AG09309 (cell line): ENCODE measurements at places on chromosomes 7 and 10.

DNA sequence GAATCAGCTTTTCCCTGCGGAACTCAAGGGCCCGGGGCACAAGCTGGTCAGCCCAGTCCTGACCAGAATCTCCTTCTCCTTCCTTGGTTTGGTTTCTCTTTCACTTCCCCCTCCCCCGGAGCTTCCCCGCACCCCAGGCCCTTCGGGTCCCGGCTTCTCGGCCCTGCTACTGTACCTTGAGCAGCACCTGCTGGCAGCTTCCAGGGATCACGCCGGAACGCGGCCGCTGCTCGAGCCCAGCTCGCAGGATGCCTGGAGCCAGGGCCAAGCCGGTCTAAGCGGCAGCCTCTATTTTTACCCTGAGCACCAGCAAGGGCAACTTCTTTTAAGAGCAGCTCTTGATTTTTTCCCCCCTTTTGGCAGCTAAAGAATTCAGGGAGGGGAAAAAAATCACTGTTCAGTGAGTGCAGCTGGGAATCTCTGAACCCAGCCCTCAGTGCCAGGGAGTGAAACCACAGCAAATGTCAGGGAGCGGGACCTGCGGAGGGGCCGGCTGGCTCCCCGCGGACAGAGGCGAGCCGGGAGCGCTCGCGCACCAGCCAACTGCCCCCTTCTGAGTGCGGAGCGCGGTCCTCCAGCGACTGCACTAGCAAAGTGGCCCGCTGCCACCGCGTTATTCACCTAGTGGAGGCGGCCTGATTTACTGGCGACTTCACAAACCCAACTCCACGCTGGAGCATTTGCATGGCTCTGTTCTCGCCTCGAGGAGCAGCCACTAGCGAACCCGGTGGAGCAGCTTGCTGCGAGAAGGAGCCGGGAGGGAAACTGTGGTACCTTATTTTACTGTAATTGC, 2.4 kb upstream of the INHBA start:
- peak; percentile 80 for DNase-seq

DNA sequence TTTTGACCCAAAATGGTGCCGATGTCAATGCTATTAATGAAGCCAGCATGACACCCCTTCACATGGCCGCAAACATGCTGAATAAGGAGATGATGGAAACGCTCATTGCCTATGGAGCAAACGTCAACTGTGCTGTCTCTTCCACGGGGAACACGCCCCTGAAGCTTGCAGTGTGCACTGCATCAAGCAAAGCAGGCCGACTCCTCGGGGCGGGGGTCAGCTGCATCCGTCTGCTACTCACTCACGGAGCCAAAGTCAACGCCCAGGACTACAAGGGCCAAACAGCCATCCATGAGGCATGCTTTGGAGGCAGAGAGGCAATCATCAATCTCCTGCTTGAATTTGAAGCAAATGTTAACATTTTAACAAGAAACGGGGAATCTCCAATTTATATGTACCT, 4.5 kb downstream of the ANKRD61 start:
- DNase-seq, result no peak

- DNase-seq, result no peak
Measured at GRCh38 chr7:2729031-2729892, 41.3 kb downstream of the AMZ1 start.

DNA sequence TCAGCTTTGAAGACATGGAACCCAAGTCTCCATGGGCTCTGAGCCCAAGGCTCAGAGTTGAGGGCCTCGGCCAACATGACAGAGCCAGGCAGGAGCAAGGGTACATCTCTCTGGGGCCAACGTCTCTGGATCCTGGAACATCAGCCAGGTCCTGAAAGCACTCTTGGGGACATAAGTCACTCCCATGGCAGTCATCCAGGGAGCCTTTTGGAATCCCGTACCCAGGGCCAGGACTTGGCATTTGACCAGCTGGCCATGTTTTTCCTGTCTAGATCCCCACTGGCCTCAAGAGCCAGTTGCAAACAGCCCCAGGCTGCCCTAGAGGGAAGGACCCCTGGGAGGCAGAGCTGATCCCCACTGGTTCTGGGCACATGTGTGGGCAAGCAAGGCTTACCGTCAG, 4.3 kb upstream of the CXCL12 start:
- DNase-seq, result no peak

- no peak for DNase-seq
Measured at GRCh38 chr10:74681917-74682627, 144.3 kb upstream of the KAT6B start.

DNA sequence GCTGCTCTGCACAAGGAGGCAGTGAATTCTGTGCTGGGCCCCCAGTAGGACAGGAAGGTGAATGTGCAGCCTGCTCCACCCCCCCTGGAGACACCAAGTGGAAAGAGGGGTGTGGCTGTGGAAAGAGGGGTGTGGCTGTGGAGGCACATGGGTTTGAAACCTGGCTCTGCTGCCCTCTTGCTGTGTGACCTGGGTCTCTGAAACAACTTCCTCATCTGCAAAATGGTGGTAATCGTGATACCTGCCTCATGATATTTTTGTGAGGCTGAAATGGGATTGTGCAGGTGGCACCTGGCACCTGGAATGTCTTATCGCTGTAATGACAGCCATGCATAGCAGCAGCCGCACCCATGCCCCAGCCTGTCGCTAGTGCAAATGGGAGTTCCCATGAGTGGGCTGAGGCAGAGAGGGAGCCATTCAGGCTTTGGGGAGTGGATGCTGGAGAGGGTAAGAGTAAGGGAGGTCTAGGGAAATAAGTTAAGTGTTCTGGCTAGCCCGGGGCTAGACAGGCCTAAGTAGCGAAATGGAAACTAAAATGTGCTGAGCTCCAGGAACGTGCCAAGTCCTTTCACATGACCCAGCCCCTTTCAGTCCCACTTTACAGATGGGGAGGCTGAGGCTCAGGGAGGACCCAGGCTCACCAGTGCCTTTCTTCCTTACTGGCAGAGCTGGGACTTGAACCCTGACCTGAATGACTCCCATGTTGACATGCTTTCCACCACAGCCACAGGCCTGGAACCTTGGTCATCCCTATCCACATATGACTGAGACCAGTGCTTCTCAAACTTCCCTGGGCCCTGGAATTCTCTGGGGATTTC, 35.0 kb downstream of the C10orf105 start:
- no peak for DNase-seq

DNA sequence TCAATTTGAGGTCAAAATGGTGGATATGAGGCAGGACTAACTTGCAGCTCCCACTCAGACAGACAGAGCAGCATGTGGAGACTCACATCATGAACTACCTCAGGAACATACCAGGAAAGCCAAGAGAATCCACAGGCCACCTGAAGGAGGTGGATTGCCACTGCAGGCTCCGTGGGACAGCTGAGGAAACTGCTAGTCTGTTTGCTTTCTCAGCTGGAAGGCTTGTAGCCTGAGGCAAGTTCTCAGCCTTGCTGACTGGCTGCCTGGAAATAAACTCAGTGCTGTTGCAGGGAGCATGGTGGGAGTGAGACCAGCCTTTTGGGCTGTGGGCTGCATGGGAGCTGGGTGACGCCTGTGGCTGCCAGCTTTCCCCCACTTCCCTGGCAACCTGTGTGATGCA, 202.9 kb downstream of the ZNF248 start:
- DNase-seq, result no peak

DNA sequence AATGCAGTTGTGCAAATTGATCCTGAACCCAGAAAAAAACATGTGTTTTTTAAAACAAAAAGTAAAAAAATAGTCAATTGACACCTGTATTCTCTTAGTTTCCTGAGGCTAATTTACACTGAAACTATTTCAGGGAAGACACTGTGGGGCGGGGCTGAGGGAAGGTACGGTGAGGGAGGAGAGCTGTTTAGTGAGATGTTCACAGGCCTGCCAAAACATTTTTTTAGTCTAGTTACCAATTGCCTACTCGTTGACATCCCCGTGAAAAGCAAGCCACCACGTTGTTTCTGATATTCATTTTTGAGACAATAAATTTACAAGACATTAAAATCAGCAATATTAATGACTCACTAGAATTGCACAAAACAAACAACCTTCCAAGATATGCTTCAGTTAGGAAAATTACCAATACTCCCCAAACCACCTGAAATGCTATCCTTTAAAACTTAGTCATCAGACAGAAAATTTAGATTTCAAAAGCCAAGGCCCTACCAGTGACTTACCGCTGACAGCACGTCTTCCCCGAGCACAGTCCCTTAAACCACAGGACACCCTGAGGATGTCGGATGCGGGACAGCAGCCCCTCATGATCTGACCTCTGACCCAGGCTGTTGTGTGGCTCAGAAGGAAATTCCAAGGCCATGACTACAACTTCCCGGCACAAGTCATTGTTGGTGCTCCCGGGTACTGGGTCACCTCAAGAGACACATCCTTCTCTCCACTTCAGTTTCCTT, 279.2 kb downstream of the PRPF18 start:
- DNase-seq, result no peak

- no peak for DNase-seq
Measured at GRCh38 chr7:22184549-22185199, 172.3 kb downstream of the RAPGEF5 start.

- no peak for DNase-seq
Measured at GRCh38 chr7:140230516-140230860, 53.7 kb upstream of the KDM7A start.

- no peak for DNase-seq
Measured at GRCh38 chr7:30914596-30914995, 2.9 kb downstream of the AQP1 start.

DNA sequence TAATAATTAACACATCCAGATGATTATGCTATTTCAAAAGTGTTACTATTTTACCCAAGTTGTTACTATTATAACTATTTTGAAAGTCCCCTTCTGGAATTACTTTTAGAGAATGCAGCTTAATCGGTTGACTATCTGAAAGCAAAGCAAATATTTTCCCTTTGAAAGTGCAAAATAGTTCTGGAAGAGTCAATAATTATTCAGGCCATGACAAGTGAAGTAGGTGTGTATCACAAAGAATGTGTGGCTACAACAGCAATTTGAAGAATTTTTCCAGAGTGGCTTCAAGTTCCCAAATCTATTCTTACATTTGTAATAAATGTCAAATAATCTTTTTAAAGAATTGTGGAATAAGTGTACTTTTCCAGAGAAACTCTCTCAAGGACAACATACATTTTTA, 42.8 kb downstream of the RNLS start:
- no peak for DNase-seq

DNA sequence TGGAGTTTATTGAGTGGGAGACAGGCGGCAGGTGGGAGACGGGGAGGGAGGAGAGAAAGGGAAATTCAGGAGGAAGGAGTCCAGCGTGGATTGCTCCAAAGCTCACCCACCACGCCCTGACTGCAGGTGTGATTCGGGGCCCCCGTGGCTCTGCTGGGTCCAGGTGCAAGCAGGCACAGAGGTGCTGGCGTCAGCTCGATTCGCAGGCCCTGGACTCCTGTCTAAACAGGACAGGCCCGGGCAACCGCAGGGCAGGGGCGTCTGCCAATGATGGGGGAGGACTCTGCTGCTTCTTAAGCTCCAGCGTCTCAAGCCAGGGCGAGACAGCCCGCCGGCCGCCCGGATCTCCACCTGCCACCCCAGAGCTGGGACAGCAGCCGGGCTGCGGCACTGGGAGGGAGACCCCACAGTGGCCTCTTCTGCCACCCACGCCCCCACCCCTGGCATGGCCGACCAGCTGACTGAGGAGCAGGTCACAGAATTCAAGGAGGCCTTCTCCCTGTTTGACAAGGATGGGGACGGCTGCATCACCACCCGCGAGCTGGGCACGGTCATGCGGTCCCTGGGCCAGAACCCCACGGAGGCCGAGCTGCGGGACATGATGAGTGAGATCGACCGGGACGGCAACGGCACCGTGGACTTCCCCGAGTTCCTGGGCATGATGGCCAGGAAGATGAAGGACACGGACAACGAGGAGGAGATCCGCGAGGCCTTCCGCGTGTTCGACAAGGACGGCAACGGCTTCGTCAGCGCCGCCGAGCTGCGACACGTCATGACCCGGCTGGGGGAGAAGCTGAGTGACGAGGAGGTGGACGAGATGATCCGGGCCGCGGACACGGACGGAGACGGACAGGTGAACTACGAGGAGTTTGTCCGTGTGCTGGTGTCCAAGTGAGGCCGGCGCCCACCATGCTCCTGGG, at the start of gene CALML3:
Gene CALML3, plus strand, starts transcription at position 321 of the 920 bp plus-strand sequence. Its CDS starts 125 bp downstream, at position 446.
- DNase-seq, result no peak

DNA sequence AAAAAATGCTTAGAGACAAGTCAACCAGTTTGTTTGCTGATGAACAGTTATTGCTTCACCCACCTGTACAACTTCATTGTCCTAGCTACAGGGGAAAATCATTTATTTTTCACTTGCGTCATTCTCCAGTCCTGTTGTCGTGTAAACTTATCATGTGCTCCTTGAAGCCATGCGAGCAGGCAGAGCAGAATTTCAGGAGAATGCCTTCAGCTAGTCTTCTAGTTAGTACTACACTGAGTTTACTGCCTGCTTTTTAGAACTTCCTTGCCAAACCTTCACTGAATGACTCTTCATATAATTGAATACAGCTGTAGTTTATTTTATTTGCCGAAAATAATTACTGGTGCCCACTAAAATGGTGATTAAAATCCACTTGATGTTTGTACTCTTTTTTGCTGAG, 15.6 kb downstream of the RPA3 start:
- DNase-seq, result peak; percentile 55

DNA sequence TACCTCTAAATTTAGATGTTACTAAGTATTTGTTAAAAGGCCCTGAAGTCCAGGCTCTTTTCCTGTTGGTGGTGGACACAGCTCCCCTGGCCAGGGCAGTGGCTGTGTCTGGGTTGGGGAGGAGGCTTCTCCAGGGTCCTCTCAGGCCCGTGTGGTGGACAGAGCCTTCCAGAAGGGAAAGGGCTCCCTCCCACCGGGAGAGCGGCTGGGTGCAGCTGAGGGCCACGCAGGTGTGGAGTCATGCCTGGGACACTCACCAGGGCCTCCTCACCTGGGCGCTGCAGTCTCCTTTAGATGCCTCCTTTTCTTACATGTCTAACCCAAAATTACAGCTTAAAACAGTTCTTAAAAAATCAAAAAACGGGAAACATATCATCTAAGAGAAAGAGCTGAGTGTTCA, 128.2 kb upstream of the TCERG1L start:
- DNase-seq, result no peak

GRCh38 chr10:66021423-66021822, 904.4 kb upstream of the LRRTM3 start:
- DNase-seq, result no peak

GRCh38 chr7:97012365-97013133, 7.2 kb downstream of the DLX6 start:
- DNase-seq, result no peak

GRCh38 chr7:114952296-114952695, 30.4 kb downstream of the MDFIC start:
- no peak for DNase-seq

GRCh38 chr7:2112261-2113198, 120.2 kb downstream of the MAD1L1 start:
- no peak for DNase-seq

GRCh38 chr10:73926152-73926764, 15.3 kb downstream of the PLAU start:
- no peak for DNase-seq

GRCh38 chr7:137976232-137976631, 25.7 kb downstream of the CREB3L2 start:
- DNase-seq, result no peak

DNA sequence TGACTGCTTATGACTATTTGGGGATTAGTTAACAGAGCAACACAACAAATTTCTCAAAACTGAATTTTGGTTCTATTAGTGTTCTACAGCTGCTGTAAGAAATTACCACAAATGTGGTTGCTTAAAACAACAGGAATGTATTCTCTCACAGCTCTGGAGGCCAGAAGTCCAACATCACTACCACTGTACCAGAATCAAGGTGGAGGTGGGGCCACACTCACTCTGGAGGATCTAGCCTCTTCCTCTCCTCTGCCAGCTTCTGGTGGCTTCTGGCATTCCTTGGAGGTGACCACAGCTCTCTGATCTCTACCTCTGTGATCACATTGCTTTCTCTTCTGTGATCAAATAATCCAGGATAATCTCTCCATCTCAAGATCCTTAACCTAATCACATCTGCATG, 194.7 kb upstream of the BMPER start:
- DNase-seq, result no peak
